Fibroblast of the aortic adventitia (primary cell): ENCODE measurements at places on chromosomes 1 and 21. TPM values are rescaled to one million over a fixed set of nuclear protein-coding genes. Genes with fewer than 3 reads are reported as not detected.

CD34 gene
- 0.27 and 4.8 TPM in 2 replicates for total RNA-seq

A3GALT2 gene
- total RNA-seq: not detected in 2 replicates

CFHR2 gene
- total RNA-seq: not detected in 2 replicates

ACOT11 gene
- 1.1 and 3.9 TPM in 2 replicates for total RNA-seq

SLC45A1 gene
- total RNA-seq: 2.0 TPM in 2 replicates

ILDR2 gene
- total RNA-seq: 0.09 and 0.25 TPM in 2 replicates

IFNLR1 gene
- total RNA-seq: 0.36 TPM in 1 of 2 replicates, not detected in the other

GSTM5 gene
- total RNA-seq: 6.1 and 13.0 TPM in 2 replicates

PRAMEF15 gene
- total RNA-seq: not detected in 2 replicates

CASQ2 gene
- not detected in 2 replicates for total RNA-seq

GLIS1 gene
- 1.6 TPM in 1 of 2 replicates, not detected in the other for total RNA-seq

RHBDL2 gene
- total RNA-seq: 0.81 TPM in 1 of 2 replicates, not detected in the other

SPRR5 gene
- not detected in 2 replicates for total RNA-seq

OXCT2 gene
- total RNA-seq: 0.98 and 0.99 TPM in 2 replicates

S100A7 gene
- total RNA-seq: not detected in 2 replicates

NEXN gene
- 17.6 and 66.4 TPM in 2 replicates for total RNA-seq

COL11A1 gene
- total RNA-seq: 0.45 and 49.6 TPM in 2 replicates

RGS13 gene
- total RNA-seq: not detected in 2 replicates

RGS1 gene
- total RNA-seq: not detected in 2 replicates

NPL gene
- 2.3 and 3.8 TPM in 2 replicates for total RNA-seq

PADI3 gene
- total RNA-seq: not detected in 2 replicates

C4BPA gene
- total RNA-seq: not detected in 2 replicates

ACTN2 gene
- 0.16 and 0.18 TPM in 2 replicates for total RNA-seq

MYOM3 gene
- under 0.01 TPM in 1 of 2 replicates, not detected in the other for total RNA-seq

FAM43B gene
- 0.90 TPM in 1 of 2 replicates, not detected in the other for total RNA-seq

ACADM gene
- total RNA-seq: 41.4 and 92.8 TPM in 2 replicates

CELA2B gene
- not detected in 2 replicates for total RNA-seq

CD244 gene
- total RNA-seq: 0.33 TPM in 1 of 2 replicates, not detected in the other

LRRN2 gene
- total RNA-seq: 1.4 TPM in 1 of 2 replicates, not detected in the other
